NCI-H510A treated with DMSO at 0.1 percent for 48 hours (cell line): ENCODE measurements at places on chromosomes 7 and 10.

DNA sequence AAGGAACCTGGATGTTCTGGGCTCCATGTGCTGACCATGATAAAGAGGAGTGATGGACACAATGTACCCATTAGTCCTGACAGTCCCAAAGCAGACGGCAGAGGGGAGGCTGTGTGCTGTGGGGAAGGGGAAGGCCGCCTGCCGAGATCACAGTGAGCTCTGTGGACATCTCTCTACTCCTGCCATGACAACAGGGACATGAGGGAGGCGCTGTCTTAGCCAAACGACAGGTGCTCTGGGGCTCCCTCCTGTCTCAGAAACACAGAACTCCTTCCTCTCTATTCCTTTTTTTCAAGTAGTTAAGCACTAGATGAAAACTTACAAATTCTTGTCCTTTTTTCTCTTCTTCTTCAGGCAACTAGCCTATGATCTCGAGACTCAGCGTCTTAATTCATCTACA, 113.1 kb downstream of the RNF32 start:
- DNase-seq, result no peak

- DNase-seq, result no peak
Measured at GRCh38 chr7:108454674-108455550, 1.3 kb downstream of the NRCAM start.

DNA sequence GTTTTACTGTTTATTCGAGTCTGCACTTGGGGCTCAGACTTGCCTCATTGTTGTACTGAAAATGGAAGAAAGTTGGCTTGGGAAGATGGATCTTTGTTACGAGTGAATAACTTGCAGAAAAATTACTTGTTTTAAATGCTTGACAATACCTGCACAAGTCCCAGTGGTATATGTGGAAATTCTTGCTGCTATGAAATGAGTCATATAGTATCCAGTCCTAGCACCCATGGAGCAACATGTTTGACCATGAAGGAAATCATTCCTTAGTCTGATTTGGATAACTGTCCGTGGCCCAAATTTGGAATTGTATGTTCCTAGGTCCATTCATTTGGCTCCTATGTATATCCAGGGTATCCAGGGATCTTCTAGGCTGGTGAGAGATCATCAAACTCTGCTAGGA, 1096.8 kb downstream of the KCNMA1 start:
- no peak for DNase-seq

DNA sequence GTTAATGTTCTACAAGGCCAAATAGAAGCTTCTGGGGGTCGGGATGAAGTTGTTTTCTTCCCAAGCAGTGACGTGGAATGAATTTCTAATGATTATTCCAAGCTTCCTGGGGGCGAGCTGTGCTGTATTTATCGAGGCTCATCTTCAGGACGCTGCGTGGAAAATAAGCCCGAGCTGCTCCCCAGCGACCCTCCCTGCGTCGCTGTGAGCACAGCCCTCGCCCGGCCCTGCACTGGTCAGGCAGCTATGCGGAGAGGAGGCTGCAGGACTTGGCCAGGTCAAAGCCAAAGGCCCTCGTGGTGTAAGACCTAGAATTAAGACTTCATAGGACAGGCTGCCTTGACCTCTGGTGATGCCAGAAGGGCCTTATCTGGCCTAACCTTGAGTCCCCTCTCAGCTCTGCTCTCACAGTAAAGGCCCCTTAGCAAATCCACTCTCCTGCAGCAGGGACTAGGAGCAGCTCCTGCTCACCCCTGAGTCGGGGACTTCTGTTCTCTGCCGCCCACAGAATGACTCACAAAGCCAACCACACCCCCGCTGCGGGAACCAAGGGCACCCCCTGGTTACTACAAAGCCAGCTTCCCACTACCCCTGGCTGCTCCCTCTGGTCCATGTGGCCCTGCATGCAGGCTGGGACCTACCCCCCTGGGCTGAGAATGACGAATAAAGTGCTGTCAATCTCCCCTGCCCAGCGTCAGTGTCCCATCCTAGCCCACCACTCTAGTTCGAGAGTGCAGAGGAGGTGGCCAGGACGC, 501.6 kb downstream of the TCERG1L start:
- no peak for DNase-seq

GRCh38 chr7:24660546-24660945, 87.3 kb downstream of the PALS2 start:
- no peak for DNase-seq

GRCh38 chr10:127855976-127856375, 36.8 kb downstream of the CLRN3 start:
- no peak for DNase-seq

- DNase-seq, result no peak
Measured at GRCh38 chr10:61338146-61338545, 115.0 kb downstream of the TMEM26 start.

DNA sequence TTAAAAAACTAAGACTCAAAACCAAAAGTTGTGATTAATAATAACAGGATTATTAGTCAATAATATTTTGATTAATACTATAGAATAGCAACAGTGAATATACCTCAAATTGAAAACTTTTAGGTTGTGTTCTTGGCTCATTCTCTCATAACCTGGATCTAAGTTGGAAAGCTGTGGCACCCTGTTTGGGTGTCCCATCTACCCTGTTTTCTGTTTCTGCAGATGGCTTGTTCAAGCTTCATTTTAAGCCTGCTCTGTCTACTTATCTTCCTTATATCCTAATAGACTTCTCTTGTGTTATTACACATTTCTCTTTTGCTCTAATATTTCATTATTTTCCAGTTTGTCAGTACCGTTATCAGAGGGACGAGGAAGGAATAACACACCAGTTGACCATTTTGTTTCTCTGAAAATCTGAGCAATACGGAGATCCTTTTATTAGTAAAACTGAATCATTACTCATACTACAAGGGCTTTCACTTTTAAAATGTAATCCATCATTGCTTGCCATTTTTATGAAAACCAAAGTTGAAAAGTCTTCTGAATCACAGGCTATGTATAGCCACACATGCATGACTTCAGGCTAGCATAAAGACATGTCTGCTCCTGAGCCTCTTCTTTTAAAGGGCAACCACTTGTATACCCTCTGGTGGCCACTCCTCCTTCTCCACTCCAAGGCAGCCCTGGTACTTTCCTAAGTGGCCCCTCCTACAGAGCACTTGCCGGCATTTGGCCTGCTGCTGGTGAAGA, 22.3 kb downstream of the COX15 start:
- peak; percentile 68 for DNase-seq

DNA sequence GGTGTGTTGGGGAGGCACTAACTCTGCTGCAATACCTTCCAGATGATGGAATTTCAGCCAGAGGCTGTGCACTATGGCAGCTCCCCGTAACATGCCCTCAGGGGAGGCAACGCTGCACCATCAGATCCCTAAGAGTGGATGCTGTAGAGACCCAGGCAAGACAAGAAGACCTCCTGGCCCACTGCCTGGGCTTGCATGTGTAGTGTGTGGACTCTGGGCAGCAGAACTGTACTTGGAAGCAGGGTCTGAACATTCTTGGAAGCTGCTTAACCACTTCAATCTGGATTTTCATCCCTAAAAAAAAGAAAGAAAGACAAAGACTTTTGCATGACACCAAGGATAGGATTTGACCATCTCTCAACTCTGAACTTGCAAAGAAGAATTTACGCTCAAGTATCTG, 297.5 kb upstream of the NRP1 start:
- DNase-seq, result no peak
